ENCODE measurements at places on chromosomes 2 and 18.

DNA sequence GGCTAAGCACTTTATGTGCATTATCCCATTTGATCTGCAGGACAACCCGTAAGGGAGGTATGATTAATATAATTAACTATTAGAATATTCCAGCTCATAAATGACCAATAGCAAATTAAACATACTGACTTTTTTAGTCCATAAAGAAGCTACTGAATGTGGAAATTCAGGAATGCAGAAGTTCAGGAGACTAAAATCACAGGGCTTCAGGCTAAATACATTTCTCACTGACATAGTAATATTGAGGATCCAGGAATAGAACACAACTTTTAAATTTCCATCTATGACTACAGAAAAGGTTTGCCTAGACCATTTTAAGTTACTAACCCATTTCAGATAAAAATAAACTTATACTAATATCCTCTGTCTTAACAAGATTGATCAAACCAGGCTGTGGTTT lies 97.4 kb upstream of the CCDC195 start:
- no peak for DNase-seq

- DNase-seq, result no peak
Observed at GRCh38 chr2:238691596-238692491, 156.0 kb upstream of the TWIST2 start.

DNA sequence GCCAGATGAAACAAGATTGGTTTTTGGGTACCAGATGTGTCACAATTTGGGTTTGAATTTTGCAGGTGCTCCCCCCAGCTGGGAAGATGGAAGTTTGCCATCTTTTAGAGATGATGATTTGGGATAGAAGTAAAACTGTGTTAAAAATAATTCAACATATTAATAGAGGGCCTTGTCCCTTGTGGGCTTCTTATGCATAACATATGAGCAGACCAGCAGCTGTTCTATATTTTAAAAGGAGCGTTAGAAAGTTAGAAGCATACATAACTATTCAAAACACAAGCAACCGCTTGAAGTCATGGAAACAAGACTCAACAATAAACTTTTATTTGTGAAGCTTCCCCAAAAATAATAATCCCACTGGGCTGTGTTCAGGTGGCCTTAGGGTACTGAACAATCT lies 62.8 kb downstream of the EFEMP1 start:
- DNase-seq, result no peak

DNA sequence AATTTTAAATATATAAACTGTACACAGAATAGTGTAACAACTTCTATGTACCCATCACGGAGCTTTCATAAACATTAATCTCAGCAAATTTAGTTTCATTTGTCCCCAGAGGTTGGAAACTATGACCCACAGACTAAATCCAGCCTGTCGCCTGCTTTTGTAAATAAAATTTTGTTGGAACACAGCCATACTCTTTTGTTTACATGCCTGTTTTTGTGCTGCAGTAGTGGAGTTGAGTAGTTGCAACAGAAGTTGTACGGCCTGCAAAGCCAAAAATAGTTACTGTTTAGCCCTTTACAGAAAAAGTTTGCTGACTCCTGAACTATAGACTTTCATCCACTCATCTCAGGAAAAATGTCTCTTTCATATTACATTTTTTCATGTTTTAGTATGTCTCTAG lies 39.8 kb downstream of the RBM45 start:
- DNase-seq, result no peak

GRCh38 chr2:39678170-39678569 lies 12.5 kb downstream of the TMEM178A start:
- no peak for DNase-seq
